ENCODE measurements at places on chromosomes 3 and 15.

DNA sequence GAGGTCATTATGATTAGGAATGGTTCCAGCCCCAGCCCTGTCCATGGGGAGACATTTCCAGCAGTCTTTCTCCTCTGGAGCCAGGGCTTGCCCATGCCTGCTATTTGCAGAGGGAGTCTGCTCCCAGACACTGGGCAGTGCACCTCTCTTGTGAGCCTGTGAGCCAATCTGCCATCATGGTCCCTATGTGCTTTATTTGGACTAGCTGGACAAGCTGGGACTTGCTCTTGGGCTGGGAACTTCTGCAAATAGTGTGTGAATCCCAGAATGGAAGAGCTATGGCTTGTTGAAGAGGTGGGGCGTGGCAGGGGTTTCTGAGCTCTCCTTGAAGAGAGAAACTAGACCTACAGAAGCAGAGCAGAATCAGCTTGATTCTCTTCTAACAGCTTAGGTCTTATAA is 53.7 kb upstream of the KY start:
- no peak for DNase-seq

DNA sequence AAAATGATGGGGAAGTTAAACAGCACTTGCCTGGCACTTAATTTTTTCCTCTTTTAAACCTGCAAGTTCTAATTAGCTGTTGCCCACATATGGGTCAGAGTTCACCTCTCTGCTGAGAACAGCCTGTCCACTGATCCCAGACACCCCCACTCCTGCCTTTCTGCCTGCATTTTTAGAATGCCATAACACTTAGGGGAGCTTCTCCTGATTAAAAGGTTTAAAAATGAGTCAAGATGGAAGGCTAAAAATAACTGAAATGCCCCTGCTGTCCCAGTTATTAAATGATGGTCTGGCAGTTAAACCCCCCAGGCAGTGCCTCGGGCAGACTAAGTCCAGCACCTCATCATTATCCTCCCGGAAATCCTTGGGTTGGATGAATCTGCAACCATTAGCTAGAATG is 913.6 kb upstream of the ARPP21 start:
- no peak for DNase-seq

DNA sequence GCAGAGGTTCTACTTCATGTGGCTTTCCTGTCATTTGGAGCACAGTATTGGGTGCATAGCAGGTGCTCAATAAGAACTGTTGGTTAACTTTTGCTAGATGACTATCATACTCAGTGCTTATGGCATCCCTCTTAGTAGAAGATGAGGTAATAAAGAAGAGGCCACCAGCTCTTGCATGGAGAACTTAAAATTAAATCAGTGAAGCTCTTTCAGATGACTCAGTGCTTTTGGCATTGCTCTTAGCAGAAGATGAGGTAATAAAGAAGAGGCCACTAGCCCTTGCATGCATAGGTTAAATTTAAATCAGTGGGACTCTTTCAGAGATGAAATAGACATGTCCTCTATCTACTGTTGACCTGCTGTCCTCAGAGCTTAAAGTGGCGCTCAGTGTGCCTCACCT is 109.4 kb upstream of the FGF7 start:
- no peak for DNase-seq

- DNase-seq: no peak
Measured at GRCh38 chr15:89308236-89308635, 26.4 kb downstream of the POLG start.

Data from stimulated activated CD8-positive, alpha-beta memory T cell treated with anti-CD3 and anti-CD28 coated beads, Interleukin-4, amount 100 ng/mL, for 24 hours (primary cell).